ENCODE measurements at places on chromosomes 4 and X.
A peak's percentile ranks its signal among the peaks of the same experiment; 100 is the strongest.

DNA sequence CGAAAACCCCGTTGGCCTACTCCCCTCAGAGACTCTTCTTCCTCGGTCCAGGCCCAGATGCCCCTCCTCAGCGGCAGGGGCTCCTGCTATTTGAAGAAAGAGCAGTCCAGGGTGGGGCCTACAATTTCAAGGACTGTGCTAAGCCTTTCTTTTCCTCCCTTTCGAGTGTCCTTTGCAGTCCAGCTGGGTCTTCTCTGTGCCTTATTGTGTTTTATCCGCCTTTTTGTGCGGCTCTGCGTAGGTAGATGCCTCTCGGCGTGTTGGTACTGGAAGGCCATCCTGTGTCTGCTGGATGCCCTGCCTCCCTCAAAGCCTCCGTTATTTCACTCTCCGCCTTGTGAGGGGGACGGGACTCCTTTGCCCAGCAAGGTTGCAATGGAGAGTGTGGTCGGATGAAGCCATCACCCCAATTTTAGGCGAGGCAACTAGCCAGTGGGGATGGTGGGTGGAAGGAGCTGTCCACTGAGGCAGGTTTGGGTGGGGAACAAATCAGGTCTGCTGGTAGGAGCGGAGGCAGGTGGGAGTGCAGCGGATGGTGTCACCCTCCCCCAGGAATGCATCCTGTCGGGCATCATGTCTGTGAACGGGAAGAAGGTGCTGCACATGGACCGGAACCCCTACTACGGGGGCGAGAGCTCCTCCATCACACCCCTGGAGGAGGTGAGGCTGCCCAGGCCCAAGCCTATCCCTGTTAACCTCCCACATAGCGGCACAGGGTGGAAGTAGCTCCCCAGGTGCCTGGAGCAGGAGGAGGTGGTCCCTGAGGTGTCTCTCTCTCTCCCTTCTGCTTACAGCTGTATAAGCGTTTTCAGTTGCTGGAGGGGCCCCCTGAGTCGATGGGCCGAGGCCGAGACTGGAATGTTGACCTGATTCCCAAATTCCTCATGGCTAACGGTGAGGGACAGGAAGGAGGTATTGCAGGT is 1.3 kb downstream of the GDI1 start:
- no peak for DNase-seq

DNA sequence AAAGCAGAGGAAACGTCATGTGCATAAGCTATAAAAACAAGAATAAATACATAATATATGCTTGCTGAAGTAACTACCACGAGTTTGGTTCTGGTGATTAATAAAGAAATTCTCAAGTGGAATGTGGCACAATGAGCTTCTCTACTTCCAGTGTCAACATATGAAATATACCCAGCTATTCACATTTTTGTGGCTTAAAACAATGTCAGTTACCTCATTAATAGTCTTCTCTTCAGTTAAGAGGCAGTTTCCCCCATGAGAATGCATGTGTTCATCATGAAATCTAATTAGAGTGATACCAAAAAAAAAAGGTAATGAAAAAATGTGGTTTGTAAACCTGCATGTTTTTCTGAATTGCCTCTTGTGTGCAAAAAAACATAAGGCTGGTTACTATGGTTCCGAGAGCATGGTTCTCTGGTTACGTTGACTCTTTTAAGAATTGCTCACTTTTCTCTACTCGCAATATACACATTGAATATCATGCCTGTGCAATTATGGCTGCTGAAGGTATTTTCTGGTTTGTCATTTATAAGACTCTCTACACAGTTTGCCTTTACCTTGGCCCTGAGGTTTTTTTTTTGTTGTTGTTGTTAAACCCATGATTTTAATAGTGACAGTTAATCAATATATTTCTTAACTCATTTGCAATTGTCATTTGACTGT is 108.2 kb downstream of the PCDH7 start:
- DNase-seq = no peak

DNA sequence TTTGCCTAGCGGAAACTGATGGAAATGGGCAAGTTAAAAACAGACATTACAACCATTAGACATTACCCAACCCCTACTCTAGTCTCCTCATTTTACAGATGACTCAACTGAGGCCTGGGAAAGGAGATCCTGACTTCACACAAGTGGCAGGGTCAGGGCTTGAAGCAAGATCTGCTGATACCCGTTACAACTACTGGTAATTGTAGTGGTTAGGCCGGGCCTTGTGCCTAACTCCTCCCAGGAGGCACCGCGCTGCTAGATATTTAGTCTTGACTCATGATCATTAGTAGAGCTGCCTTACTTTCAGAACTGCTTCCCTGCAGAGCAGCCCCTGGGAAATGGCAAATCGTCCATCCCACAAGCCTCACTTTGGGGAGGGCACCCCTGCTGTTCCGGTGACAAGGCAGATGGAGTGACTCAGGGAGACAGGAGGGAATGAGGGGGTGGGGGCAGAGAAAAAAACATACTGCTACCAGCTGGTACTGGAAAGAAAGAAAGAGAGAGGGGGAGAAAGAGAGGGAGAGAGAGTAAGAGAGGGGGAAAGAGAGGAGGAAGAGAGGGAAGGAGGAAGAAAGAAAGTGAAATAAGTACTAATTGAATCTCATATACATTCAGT is 12.2 kb downstream of the ARHGEF6 start:
- peak; percentile 26 for DNase-seq

- no peak for DNase-seq
Observed at GRCh38 chrX:154734061-154734781, 16.7 kb downstream of the GAB3 start.

DNA sequence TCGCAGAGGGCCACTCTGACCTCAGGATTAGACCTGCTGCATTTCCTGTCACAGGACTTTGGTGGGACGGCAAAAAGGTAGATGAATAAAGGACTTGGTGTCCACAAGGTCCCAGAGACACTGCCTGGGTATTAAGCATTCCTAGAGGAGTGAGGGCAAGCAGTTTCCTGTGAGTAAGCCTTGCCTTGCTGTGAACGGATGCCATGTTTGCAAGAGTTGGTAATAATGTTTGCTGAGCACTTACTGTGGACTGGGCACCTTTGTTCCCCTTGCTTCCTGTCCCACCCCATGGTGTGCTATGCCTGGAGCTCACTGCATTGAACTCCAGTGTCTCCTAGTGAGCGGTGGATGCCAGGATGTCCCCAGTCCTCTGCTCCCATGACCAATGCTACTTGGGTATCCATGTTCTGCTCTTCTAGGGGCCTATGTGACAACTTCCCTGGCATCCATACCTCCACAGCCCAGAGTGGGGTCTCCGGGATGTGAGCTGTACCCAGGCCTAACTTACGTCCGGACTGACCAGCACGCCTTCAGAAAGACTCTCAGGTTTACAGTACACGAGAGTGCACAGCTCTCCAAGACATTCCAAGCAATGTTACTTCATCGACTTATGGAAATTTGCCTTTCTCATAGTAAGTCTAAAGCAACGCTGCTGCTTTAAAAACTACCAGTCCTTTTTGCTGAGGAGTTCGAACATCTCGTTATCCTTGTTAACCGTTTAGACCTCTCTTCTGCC is 95.5 kb upstream of the MSX1 start:
- no peak for DNase-seq

DNA sequence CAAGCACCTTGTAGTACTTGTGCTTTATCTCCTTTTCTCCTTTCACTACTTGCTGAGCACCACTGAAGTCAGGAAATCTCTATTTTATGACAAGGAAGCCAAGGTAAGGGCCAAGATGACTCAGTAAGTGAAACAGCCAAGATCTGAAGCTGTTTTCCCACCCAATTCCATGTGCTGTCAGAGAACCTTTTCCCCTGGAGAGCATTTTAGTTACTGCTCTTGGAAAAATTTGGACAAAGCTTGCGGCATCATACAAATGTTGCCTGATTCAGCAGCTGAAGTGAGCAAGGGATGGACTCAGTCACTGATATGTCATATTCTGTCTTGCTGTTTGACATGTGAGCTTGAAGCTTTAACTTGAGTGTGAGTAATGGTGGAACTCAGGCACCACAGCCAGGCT is 391.4 kb downstream of the RAB28 start:
- DNase-seq = no peak

- no peak for DNase-seq
Observed at GRCh38 chr4:89258506-89258905, 49.1 kb downstream of the GPRIN3 start.

DNA sequence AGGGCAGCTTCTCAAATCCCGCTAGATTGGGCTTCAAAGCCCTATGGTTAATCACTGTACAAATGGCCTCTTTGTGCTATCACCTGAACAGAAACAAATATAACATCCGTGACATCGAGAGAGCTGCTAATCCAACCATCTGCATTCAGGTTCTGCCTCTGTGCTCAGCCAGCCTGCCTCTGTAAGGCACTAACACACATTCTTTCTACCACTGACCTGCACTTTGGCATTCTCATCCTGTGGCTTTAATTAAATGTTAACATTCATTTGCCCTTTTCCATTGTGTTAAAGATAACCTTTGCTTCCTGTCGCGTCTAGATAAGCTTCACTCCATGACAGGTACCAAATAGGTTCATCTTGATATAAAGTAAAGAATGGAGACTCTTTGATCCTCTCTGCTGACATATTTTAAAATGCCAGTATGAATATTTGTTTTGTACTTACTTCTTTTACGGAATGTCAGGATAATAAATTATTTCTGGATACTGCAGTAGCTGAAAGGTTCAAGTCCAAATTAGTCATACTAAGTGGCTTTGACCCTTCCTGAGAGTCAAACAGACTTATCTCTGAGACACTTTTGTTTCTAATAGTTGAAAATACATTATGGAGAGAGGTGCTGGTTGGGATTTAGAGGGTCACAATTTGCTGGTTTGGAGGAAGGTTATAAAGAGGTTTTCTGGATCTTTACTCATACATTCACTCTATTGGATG is 505.7 kb downstream of the PACRGL start:
- no peak for DNase-seq

GRCh38 chrX:99833821-99834220 is 576.3 kb downstream of the PCDH19 start:
- no peak for DNase-seq

DNA sequence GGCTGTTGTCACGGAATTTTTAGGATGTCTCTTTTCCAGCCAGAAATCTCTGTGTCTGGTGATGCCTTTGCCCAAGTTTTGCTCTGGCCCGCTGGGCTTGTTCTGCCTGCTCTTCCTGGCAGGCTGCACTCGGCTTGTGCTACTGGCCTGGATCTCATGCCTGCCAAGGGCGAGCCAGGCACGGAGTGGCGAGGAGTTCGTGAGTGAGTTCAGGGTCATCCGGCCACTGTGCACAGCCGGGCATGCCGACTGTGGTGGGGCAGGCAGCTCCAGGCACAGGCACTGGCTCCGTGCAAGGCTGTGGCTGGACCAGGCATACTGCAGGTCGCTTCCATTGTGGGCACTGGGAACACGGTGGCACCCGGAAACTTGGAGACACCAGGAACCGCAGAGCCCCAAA is 129.1 kb downstream of the ARHGAP10 start:
- no peak for DNase-seq

DNA sequence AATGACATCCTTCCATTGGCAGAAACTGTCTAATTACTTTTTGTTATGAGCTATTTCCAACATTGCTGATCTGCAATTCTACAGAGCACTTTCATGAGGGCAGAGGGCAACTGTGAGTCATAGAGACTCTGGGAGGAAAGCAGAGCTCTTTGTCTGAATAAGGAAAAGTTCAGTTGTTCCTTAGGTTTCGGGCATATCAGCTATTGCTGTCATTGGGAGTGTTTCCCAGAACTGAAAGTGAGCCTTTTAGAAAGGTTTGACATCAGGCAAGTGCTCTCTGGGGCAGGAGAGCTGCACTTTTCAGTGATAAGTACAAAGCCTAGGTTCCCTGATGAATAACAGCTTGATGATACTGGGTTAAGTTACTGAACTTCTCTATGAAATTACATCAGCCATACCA is 119.2 kb upstream of the EDNRA start:
- no peak for DNase-seq

- no peak for DNase-seq
Observed at GRCh38 chrX:68895778-68896177, 67.0 kb downstream of the EFNB1 start.

- DNase-seq = no peak
Observed at GRCh38 chr4:167939863-167940616, 152.3 kb upstream of the ANXA10 start.

DNA sequence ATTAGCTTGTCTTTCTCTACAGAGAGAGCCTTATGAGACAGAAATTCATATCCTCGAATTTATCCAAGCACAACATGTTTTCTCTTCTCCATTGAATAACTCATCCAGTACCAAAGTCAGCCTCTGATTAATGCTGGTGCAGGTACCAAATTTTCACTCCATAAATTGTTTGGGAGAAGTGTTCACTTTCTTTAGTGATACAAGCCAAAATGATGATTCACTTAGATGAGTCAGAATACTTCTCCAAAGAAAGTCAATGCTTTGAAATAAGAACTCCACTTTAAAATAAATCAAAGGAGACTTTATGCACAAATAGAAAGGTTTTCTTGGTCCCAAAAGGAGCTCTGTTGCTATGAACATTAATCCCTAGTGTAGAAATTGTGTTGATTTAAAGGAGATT is 60.2 kb downstream of the MAOB start:
- no peak for DNase-seq

DNA sequence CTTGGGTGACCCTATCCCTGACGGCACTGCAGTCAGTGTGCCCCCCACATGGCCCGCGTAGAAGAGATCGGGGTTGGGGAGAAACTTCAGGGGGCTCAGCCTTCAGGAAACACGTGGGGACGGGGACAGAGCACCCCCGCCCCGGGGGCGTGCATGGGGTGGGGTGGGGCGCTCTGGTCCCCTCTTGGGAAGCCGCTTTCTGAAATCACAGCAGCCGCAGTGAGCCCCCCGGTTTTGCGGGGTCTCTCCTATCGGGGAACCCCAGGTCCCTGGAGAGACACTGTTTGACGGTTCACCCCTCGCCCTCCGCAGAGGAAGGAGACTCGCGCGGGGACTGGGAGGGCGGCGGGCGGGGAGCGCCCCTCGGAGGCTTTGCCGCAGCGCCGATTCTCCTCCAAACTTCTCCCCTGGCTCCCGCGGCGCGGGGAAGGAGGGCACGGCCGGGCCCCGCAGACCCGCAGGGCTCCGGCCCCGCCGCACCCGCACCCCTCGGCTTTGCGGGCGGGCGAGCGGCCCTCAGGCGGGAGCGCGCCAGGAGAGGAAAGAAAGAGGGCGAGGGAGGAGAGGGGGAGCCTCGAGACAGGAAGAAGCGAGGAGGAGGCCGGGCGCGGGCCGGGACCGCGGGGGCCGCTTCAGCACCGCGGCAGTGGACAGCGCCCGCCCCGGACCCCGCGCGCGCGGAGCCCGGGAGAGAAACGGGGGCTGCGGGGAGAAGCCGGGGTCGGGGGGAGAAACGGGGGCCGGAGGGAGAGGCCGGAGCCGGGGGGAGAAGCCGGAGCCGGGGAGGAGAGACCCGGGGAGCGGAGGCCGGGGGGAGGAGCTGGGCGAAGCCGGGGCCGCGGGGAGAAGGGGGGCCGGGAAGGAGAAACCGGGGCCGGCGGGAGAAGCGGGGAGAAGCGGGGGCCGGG is 612 bp downstream of the CPLX1 start:
- no peak for DNase-seq

DNA sequence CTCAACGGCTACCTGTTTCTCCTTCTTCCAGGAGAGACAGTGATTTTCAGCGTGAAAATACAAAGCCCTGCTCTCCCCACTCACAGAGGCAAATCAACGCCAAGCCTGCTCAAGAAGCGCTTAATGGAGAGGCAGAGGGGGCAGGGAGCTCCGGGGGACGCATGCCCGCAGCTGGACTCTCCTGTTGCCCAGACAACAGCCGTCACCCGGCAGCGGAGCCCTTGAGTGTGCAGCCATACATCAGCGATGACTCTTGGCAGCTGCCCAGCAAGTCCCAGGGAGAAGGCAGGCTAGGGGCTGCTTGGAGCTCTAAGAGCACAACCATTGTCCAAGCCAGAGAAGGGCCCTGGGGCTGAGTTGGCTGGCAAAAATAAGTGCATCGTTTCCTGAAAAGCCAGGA is 71.0 kb upstream of the AFAP1 start:
- DNase-seq = no peak

- no peak for DNase-seq
Observed at GRCh38 chrX:69195192-69195591, 29.9 kb upstream of the PJA1 start.

GRCh38 chr4:15163284-15163645 is 161.0 kb downstream of the CPEB2 start:
- DNase-seq = no peak

Data from T-helper 2 cell (primary cell).